ENCODE measurements at places on chromosomes 3 and 15. TPM values are rescaled to one million over a fixed set of nuclear protein-coding genes. Genes with fewer than 3 reads are reported as not detected.

BHLHE40 gene
- 53.9 TPM for total RNA-seq

TXNRD3 gene
- total RNA-seq = 8.2 TPM

SLC6A11 gene
- total RNA-seq = 0.13 TPM

TMEM207 gene
- not detected for total RNA-seq

B3GNT5 gene
- total RNA-seq = 29.2 TPM

GPR149 gene
- total RNA-seq = not detected

FANCD2OS gene
- not detected for total RNA-seq

ALDH1A2 gene
- total RNA-seq = 0.36 TPM

ACTRT3 gene
- total RNA-seq = 3.5 TPM

GOLGA6A gene
- 0.32 TPM for total RNA-seq

CDHR4 gene
- total RNA-seq = 0.24 TPM

CPN2 gene
- total RNA-seq = not detected

TP63 gene
- total RNA-seq = 0.18 TPM

HRH1 gene
- total RNA-seq = 6.1 TPM

ERC2 gene
- not detected for total RNA-seq

GRK7 gene
- not detected for total RNA-seq

VILL gene
- total RNA-seq = 0.22 TPM

INSYN1 gene
- total RNA-seq = 2.7 TPM

GFM1 gene
- 37.2 TPM for total RNA-seq

TMEM62 gene
- total RNA-seq = 9.7 TPM

ICE2 gene
- total RNA-seq = 26.7 TPM

LMAN1L gene
- total RNA-seq = not detected

GPR27 gene
- total RNA-seq = 2.7 TPM

SYNPR gene
- total RNA-seq = not detected

HES1 gene
- 9.7 TPM for total RNA-seq

HTR3E gene
- not detected for total RNA-seq

PLCD1 gene
- 3.9 TPM for total RNA-seq

GHRL gene
- not detected for total RNA-seq

FXR1 gene
- total RNA-seq = 65.4 TPM

CFAP92 gene
- total RNA-seq = not detected

PLXNB1 gene
- total RNA-seq = 16.7 TPM

COL6A5 gene
- total RNA-seq = not detected

OR5K2 gene
- total RNA-seq = not detected

ZPLD1 gene
- total RNA-seq = not detected

ITIH1 gene
- total RNA-seq = not detected

ACAN gene
- total RNA-seq = 1.2 TPM

CKMT1A gene
- total RNA-seq = 2.8 TPM

ZSCAN2 gene
- 13.5 TPM for total RNA-seq

ARNT2 gene
- total RNA-seq = 19.3 TPM

CDC25A gene
- 10.2 TPM for total RNA-seq

BNC1 gene
- 0.98 TPM for total RNA-seq

FYTTD1 gene
- 25.0 TPM for total RNA-seq

SMCO1 gene
- not detected for total RNA-seq

PCOLCE2 gene
- 28.8 TPM for total RNA-seq

LNP1 gene
- total RNA-seq = 0.90 TPM

ISY1 gene
- total RNA-seq = 17.5 TPM

TTC23 gene
- total RNA-seq = 12.6 TPM

ZIC1 gene
- 0.02 TPM for total RNA-seq

SAXO2 gene
- 0.99 TPM for total RNA-seq

FBXW12 gene
- not detected for total RNA-seq
